Ovary (tissue), 10 donors: ENCODE measurements at places on chromosomes 7 and 10. TPM values are rescaled to one million over a fixed set of nuclear protein-coding genes. Genes with fewer than 3 reads are reported as not detected.
A peak's percentile ranks its signal among the peaks of the same experiment; 100 is the strongest.

DNA sequence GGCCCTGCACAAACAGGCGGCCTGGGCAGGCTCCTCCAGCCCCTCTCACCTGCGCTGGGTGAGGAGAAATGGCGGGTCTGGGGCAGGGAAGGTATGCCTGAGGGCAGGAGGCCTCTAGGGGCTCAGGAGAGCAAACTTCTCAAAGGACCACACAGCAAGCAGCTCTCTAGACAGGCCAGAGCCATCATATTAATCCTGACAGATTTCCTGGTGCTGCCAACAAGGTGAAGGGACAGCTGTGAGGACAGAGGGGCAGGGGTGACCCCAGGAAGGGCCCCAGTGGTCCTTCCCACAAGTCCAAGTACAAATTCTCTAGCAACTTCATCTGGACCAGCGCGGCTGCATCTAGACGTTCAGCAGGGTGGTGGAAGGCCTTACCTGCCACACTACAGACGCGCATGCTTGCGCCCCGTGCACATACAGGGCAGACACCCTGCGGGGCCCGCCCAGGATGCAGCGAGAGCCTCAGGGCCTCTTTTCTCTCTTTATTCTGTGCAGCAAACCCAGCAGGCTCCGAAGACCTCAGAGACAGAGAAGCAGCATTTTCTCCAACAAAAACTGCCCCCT lies 62.1 kb downstream of the ZRANB1 start:
- DNase-seq: no peak

Gene ACSL5
- total RNA-seq: 21.2 TPM

GRCh38 chr7:85529831-85530230 lies 343.0 kb upstream of the SEMA3D start:
- no peak for DNase-seq

Gene NOS3
- 5.4 TPM for total RNA-seq

DNA sequence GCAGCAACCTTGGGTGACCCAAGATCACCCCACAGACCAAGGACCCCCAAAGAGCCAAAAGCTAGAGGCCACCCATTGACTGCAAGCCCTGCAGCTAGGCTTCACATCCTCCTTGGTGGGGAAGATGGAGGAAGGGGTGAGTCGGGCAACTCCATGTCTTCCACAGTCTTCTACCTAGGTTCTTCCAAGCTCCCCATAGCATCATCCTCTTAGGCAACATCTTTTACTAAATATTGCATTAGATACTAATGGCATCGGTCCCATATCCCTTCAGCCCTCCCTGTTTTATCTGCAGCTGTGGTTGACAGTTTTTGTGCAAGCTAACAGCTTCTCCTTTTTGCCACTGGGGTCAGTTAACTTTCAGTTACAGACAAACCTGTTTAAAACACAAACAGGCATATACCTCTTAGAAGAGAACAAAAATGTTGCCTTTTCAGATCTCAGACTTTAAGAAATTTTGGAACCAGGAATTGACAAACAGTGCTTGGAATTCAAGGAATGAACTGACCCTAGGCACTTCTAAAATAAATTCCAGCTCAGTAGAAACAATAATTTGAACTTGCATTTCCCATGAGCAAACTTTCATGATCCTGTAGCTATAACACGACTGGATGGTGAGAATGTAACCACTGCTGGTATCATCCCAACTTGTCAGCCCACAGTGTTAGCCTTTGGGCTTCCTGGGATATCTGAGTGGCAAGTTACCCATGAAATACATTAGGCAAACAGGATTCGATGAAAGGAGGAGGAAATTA lies 33.9 kb upstream of the MSMB start:
- DNase-seq: no peak

DNA sequence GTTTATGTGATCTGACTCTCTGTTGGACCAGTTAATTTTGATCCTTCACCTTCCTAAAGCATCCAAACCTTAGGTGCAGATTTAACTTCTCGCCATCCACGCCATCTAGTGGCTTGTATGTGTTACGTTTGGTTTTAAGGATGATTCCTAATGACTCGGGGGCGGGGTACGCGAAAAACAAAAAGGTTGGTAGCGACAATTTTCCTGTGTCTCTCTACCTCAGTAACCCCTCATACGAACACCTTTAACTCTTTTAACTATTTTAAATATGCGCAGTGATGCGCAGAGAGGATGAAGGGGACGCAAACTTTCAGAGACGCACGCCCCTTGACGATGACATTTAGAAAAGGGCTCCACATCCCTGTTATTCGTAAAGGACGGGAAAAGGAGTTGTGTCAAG lies 714 bp upstream of the KCND2 start:
- peak; percentile 45 for DNase-seq

DNA sequence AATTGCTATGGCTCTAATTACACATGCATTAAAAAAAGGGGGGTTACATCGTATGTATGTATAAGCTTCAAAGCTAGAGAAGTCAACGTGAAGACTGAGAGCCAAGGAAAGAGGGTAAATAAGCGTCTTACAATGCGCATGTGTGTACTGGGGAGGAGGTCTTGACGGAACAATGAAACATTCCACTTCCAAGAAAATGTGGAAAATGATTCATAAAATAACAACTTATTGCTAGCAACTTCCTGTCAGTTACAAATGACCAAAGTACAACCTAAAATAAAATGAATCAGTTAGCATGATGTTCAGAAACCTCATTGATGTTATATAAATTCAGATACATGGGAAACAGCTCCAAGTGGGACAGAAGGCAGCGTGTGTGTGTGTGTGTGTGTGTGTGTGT lies 104.1 kb upstream of the RHEB start:
- DNase-seq: no peak

DNA sequence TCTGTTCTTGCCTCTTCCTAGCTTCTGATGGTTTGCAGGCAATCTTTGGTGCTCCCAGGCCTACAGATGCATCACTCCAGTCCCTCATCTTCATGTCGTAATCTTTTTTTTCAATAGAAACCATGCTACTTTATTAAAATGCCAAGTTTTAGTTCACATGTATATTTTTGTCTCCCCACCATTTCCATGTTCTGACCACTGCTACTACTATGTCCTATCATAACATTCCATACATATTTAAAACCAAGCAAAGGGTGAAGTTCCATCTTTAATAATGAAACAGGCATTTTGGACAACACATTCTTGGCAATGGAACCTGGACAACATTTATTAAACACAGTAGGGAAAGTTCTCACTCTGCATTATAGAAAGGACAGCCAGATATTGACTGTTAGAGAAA lies 58.8 kb downstream of the ZNF518A start:
- DNase-seq: no peak

Gene SUV39H2
- total RNA-seq: 7.1 TPM

- DNase-seq: no peak
These were observed 8.2 kb downstream of the CLDN12 start for GRCh38 chr7:90411510-90411909.

Gene NEUROD6
- total RNA-seq: not detected

DNA sequence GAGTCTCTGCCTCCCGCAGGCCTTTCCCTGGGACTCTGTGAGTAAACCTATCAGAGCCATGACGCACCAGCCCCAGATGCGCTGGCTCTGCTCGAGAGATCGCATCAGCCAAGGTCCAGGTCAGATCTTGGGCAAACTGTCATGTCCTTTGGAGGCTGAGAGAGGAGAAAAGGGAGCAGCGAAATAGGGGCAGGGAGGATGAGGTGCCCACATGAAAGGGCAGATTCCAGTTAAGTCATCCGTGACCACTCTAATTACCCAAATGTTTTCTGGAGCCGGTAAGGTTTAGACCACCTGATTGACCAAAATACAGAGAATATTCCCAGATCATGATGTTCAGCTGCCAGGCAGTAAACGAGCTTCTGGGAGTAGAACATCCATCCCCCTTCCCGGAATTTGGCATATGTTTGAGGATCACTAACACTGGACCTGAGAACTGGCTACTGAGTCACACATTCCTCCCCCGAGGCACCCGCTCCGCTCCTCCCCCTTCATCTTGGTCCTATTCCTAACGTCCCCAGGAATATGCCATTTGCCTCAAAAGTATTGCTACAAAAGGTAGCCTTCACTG lies 88.0 kb downstream of the FGFR2 start:
- DNase-seq: no peak

Gene RAB11FIP2
- total RNA-seq: 27.7 TPM

- no peak for DNase-seq
These were observed 174.6 kb upstream of the TARP start for GRCh38 chr7:38448054-38448453.

DNA sequence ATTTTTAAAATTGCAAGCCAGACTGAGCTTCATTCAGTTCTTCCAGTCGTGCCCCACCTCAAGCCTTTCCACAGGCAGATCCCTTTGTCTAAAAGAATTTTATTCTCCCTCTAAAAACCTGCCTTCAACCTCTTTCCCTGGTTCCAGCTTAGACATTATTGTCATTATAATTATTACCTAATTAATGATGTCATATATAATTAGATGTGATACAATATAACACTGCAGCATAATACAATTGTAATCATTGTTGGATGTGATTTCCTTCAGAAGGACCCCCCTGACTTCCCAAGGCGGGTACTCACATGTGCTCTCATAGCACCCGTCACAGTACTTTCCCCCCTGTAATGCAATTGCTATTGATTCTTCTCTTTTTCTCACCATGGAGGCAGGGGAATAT lies 88.6 kb downstream of the GPAM start:
- no peak for DNase-seq

Gene PCGF5
- total RNA-seq: 49.0 TPM

Gene GSTO2
- total RNA-seq: 19.0 TPM

Gene ZWINT
- total RNA-seq: 0.46 TPM

- no peak for DNase-seq
These were observed 25.5 kb upstream of the RGS10 start for GRCh38 chr10:119567978-119568377.

DNA sequence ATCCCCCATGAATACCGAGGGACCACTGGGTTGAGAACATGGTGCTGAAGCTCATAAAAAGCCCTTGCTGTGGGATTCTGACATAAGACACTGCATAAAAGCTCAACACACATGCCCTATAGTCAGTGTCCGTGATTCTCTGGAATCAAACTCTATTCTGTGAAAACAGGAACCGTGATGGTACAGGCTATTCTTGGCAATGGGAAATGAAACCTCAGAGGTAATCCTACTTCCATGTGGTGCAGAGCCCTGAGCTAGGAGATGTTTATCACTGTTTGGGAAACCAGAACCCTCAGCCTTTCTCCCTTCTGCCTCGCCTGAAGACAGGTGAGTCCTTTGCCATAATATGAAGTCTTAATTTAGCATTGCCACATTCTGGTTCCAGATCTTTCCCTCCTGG lies 80.8 kb upstream of the PRSS1 start:
- DNase-seq: no peak

DNA sequence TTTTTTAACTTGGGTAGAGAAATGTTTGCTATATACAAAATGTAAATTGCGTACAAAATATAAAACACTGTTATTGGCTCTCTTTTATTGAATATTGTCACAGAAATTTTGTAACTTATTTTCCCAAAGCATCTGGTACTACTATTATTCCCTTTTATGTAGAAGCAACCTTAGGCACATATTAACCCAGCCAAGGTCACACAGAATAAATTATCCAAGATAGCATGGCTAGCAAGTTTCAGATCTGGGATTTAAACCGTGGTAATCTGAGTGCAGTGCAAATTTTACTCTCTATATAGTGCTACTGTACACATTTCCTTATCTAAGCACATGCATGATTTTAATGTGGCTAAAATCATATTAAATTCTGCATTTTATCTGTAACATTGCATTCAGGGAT lies 1190.5 kb upstream of the LRRTM3 start:
- no peak for DNase-seq

DNA sequence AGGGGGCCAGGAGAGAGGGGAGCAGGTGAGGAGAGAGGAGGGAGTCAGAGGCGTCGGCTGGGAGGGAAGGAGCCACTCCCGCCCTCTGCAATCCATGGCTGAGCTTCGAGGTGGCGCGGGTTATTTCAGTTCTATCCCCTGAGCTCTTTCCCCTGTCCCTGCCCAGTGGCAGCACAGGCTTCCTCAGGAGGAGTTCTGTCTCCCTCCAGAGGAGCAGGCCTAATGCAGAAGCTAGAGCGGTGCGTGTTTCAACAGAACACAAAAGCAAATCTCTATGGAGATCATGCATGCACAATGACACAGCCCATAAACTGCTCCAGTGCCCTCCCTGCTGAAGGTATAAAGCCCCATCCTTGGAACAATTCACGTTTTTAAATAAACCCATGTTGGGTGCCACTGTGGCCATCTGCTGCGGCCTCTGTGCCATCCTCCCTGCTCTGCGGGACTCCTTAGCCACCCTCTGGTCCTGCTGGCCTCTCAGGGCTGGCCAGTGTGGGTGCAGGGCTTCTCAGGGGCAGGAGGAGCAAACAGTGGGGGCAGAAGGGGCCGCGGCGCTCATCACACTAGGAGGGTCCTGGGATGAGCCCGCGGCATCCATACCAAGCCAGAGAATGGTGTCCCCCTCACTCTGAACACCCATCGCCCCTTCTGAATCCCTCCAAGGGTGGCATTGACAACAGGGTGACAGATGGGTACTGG lies 192.6 kb upstream of the LYZL2 start:
- no peak for DNase-seq

Gene PAPOLB
- total RNA-seq: 0.36 TPM
